Gastroesophageal sphincter (tissue), 4 donors: ENCODE measurements at places on chromosomes 12 and 14. TPM values are rescaled to one million over a fixed set of nuclear protein-coding genes. Genes with fewer than 3 reads are reported as not detected.

- no peak for ATAC-seq
Observed at GRCh38 chr14:53365486-53366130, 212.5 kb upstream of the DDHD1 start.

- ATAC-seq = no peak
Observed at GRCh38 chr14:58133739-58134138, 18.3 kb downstream of the ARMH4 start.

DNA sequence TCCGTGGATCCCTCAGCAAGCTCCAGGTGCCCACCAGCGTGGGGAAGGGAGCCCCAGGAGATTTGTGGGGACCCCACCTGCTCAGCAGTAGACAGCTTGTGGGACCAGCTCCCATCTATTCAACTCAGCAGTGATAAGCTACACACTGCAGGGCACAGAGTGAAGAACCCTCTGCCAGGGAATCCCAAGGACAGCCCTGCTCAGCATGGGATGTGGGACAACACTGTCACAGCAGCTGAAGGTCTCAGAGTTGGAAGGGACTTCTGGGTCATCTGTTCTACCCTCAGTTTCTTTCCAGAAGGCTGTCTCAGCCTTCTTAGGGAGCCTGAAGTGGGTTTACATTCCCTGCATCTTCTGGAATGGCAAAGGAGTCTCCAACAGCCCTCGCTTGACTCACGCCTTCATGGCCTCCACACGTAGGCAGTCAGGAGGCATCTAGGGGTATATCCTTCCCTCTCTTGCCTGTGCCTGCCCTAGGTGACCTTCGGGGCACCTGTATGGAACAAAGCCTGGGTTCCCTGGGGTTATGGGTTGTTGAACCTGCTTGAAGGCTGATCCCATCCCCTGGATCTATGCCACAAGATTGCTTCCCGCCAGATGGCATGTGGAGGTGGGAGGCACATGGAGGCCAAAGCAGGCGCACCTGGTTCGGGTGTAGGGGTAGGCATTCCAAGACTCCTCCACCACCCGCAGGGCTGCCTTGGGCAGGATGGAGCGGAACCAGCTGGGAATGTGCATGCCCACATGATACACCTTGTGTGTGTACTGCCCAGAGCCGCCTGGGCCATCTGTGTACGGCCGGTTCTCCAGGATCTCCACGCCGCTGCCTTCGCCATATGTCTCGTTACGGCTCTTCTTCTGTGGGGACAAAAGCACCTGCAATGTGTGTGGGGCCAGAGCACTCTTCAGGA is 33.0 kb downstream of the ARL6IP4 start:
- ATAC-seq = no peak

Gene TAMALIN
- 16.1 TPM for total RNA-seq

- no peak for ATAC-seq
Observed at GRCh38 chr12:39431002-39431796, 11.7 kb downstream of the KIF21A start.

GRCh38 chr14:99793213-99794150 is at the start of gene EML1:
Gene EML1, plus strand, starts transcription at chr14:99793413. Its CDS starts 64 bp downstream, at chr14:99793477.
- ATAC-seq = peak; percentile 94

DNA sequence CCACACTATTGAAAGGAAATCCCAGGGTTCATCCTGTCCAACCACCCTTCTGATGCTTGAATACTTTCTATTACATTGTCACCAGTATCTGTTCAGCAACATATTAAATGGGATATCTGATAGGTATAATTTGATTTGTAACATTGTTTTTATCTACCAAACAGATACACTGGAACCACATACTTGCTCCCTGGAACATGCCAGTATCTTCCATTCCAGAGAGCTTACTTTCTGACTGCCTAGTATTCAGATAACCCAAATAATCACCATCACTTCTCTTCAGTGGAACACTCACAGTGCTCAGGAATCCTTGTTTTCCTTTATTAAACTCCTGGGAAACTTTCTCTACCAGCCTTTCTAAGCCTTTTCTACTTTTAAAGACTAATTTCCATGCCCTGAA is 19.3 kb downstream of the LRP6 start:
- no peak for ATAC-seq

DNA sequence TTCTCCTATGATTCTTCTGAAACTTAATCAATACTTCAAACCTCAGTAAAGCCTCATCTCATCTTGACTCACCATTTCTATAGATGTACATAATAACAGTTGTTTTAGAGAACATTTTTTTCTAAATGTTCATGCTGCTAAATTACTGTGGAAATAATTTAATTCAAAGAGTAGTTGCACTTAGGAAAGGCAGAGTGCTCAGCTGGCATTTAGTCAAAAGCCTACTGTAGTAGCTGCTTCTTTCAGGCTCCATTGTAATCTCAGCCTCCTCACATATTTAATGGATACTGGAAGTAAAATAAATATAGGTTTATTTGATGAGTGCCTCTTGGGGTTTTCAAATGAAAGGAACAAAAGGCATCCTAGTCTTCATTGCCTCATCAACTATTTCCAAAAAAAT is 325.0 kb downstream of the CCER1 start:
- no peak for ATAC-seq

DNA sequence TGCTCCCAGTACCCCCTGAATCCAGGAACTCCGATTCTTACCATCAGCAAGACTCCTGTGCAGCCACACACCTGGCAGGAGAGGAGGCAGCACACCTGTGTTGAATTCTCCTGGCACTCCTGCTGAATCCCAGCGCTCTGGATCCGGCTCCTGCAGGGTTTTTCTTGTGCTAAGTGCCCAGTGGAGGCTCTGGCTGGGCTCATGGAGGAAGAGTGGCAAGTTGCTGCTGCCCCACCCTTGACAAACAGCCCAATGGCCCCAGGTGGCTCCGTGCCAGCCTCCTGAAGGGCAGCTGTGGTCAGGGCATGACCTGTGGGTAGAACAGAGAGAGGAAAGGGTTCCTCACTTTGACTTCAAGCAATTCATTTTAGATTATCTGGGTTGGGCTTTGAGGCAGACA is 20.0 kb downstream of the CRACR2A start:
- no peak for ATAC-seq

Gene APPL2
- total RNA-seq = 24.5 TPM

GRCh38 chr12:3363608-3364007 is 127.4 kb upstream of the PRMT8 start:
- peak; percentile 46 for ATAC-seq

Gene MARS1
- 209 TPM for total RNA-seq

Gene HOXC6
- total RNA-seq = not detected
